ENCODE measurements at places on chromosomes 6 and 20.

DNA sequence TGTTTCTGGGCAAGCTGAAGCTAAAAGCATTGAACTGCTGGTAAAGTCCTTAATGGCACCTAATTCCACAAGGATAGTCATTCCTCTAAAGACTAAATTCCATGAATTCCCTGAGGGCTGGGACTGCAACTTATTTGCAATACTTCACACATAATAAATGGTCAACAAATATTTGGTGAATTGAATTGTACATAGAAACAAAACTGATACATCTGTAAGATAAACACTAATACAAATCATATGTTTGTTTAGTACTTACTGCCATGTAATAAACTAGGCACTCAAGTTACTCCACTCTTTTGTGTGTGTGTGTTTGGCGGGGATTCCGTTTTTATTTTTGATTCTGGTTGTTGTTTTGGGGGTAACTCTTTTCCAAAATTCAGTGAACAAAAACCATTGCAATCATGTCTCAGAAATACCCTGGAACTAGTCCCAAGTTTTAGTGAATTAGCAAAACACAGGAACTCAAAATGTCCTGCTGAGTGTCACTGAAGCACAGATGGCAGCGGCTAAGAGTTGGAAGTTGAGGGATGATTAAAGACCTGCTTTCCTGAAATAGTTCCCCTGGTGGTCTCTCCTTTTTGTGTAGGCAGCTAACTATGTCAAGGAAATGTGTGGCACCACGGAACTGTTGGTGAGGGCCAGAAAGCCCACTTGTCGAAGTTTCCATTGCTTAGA lies 74.8 kb upstream of the SNRPB2 start:
- no peak for DNase-seq

- DNase-seq: no peak
These were observed 79.3 kb upstream of the PMEPA1 start for GRCh38 chr20:57788936-57789613.

DNA sequence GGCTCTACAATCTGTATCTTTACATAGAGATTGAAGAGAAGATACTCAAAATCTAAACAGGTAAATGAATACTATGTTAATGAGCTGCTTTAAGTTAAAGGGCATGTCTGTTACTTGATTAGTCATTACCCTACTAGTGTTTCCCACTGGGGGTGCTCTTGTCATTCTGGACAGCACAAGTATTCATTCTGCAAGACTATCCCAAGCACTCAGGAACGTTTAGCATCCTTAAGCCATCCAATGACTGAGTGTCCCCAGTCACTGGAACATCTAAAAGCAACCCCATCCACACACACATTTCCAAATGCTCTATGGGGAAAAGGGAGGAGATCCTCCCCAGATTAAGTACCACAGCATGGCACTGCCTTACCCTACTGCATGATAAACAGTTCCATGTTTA lies 25.7 kb downstream of the EZR start:
- no peak for DNase-seq

DNA sequence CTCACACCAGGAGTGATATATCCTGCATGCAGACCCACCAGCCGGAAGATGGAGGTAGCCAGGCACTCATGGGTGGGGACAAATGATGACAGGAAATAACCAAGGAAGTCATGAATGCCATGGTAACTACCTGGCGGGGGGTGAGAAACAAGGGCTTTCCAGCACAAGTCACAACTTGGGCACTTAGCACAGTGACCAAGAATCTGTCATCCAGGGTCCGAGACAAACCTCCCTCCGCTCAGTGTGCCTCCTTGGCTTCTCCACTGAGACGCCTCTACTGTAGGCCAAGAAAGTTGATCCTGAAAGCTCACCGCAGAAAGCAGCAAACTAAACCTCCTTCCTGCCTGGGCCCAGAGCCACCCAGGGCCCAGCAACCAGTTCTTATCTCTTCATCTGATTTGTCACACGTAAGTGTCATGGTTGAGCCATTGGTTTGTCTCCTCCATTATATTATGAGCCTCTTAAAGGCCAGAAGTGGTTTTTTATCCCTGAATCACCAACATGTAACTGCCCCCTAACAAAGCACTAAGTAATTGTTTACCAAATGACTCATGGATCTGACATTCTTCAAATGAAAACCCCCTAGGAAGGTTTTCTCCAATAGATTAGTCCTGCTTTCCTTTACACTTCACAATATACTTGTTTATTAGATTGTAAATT lies 84.3 kb upstream of the TAB2 start:
- DNase-seq: no peak

GRCh38 chr6:29667158-29667557 lies 10.3 kb downstream of the MOG start:
- no peak for DNase-seq

DNA sequence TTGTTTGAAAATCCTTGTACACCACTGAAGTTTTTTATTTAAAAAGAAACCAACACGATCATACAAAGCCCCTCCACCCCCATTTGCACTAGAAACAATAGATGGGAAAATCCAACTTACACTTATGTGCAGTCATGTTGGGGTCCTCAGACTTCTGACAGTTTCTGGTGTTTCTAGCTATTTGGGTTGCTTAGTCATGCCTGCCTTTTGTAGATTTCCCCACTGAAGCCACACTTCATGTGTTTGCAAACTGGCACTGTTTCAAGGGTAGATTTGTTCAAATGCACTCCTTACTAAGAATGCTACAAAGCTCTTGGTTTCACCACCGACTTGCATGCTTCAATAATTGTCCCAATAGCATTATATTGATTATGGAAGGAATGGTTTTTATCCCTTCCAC lies 1.5 kb downstream of the SH3BGRL2 start:
- no peak for DNase-seq

DNA sequence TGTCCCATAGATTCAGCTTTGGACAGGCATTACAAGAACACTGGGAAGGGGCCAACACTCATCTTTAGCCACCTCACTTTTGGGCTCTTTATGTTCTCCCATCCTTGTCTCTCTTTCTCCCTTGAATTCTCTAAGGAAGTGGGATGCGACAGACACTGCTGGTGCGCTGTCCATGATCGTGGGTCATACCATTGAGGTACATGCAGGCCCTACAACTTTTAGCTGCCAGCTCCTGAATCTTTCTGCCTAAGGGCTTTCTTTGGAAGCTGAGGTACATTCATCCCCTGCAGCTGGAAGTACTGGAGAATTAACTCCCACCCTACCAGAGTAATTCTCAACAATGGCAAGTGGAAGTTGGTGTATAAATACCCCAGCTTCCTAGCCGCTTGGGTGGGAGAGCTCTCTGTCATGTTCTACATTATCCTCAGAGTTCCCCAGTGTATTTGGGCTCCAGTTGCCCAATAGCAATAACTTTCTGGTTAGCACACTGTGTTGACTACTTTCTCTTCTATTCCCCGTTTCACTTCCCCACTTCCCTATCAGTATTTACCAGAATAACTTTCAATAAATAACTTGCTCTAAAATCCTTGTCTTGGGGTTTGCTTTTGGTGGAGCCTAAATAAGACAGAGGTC lies 309.4 kb upstream of the RNF24 start:
- DNase-seq: no peak

- no peak for DNase-seq
These were observed 36.3 kb upstream of the SLC4A11 start for GRCh38 chr20:3275064-3275935.

DNA sequence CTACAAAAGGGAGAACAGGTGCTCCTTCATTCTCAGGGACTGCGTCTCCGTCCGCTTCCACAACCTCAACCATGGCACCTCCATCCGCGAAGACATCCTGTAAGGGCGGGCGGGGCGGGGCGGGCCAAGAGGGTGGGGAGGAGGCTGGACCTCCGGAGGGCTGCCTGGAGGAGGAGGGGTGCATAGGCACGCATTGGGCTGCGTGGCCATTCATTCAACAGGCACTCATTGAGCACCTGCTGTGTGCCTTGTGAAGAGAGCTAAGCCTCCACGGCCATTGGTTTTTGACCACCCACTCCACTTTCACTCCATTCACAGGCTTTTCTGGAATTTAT lies 435 bp downstream of the ZSWIM3 start:
- DNase-seq: no peak

DNA sequence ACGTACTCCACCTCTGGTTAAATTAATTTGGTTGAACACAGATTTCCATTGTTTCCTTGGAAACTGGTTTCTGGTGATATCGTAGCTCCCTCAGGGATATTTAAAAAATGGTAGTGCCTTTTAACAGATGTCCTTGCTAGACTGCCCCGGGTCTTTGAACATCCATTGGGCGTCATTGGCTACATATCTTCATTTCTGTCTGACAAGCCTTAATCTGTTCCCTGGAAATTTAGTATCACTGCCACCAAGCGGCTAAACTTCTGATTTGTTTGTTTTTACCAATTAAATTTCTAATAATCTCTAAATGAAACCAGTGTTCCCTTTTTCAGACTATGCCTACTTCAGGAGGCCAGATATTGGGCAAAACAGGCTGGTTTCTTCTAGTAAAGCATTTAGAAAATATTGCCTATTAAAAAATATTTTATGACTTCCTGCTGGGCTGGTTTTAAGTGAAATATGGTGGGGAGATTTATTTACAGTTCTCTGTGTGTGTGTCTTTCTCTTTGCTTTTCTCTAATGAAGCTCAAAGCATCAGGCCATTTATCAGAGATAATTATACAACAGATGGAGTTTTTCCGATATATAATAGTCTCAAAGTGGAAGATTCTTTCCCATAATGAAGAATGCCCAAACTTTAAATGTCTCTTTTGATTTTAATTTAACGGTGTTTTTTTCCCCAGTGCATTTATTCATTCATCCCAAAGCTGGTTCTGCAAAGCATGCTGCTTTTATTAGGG lies 249.5 kb downstream of the ZFAND3 start:
- DNase-seq: no peak

- no peak for DNase-seq
These were observed 7.1 kb upstream of the LOC128125822 start for GRCh38 chr6:63565058-63565726.

- DNase-seq: no peak
These were observed 932 bp downstream of the PACRG start for GRCh38 chr6:162728706-162729105.

DNA sequence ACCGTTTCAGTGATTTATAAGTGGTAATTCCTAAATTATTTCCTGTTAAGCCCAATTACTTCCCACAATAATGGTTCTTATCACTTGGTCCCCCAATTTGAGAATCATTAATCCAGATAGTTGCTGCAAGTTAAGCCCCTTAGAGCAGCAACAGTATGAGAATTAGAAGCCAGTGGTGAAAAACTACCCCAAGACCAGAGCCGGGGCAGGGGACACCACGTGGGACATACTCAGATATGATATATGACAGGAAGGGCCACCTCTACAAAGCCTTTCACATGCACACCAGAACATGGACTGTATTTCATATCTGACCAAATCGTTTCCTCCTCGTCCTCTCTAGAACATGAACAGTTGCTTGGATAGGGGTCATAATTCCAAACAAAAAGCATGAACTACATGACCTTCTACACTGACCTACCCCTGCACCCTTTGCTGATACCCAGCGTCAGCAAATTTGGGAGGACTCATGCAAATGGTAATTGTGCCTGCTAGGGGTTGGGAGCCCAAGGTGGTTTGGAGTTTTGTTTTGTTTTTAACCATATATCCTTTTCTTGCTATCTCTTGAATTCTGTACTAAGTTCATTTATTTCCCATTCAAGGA lies 3.9 kb downstream of the JAG1 start:
- no peak for DNase-seq

DNA sequence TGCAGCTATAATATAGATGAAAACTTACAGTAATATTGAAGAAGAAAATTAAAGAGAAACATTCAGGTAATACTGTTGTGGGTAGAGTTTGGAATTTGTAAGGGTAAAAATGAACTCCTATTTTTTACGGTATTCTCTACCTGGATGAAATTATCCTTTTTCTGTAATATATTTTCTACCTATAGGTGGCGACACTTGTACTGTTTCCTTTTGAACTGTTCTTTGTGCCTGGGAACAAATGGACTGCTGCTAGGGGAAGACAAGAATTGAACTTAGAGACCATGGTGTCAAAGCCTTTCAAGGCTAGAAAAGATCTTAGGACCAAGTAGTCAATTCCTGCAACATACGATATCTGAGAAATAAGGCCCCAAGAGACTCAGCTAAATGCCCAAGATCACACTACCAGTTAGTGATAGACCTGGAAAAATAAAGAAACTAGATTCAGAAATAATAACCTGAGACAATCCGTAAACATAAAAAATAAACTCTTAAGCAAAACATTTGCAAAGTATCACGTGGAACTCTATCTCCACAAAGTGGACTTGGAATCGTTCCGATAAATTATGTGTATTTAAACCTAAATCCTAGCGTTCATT lies 383.8 kb downstream of the TFAP2A start:
- DNase-seq: no peak

DNA sequence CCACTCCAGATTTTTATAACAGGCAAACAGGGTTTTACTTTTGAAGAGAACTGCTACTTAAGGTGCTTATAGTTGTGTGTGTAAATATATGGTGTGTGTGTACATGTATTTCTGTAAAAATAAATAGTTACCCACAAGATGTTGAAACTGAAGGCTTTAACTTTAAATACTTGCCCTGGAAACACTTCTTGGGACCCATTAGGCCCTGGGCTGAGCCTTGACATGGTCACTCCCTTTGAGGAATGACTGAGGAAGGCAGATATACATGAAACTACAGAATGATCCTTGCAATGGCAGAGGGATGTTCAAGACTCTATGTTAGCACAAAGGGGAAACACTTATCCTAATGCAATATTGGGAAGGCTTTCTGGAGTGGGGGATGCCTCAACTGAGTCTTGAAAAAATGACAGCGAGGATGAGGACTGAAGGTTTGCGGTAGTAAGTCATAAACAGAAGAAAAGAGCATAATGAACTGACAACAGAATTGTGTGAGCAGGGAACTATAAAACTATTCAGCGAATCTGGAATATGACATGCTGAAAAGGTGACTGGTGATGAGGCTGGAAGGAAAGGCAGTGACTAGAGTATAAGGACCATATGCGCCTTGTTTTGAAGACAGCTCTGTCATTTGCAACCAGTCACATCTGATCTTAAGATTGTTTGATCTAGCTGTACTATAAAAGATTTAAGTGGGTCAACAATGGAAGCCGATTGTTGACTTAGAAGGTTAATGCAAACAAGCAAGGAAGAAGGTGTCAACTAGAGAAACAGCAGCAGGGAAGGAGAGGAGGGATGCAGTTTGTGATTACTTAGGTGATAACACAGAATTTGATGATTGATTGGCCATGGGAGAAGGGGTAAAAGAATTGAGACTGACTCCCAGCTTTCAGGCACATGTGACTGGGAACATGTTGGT lies 64.4 kb upstream of the COL21A1 start:
- DNase-seq: no peak

DNA sequence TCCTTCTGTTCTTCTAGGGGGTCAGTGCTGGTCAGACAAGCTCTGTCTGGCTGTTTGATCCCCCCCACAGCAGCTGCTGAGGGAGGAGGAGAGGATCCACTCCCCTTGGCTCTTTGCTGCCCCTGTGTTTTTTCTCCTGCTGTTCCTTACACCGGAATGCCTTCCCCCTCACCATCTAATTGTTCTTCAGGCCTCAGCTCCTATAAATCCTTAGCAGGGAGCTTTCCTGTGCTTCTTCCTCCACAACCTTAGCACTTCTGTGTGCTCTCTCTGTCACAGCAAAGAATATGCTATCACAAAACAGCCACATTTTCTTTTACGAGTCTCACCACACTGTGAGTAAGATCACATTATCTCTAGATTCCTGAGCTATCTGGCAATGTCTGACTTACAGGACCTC lies 196.6 kb downstream of the OTOR start:
- no peak for DNase-seq

Data from activated naive CD8-positive, alpha-beta T cell treated with anti-CD3 and anti-CD28 coated beads, Interleukin-2, amount 50 U/mL, for 16 hours (primary cell).